ENCODE measurements at places on chromosomes 6 and 20.

GRCh38 chr20:37729909-37730308, 36.1 kb downstream of the CTNNBL1 start:
- DNase-seq: no peak

DNA sequence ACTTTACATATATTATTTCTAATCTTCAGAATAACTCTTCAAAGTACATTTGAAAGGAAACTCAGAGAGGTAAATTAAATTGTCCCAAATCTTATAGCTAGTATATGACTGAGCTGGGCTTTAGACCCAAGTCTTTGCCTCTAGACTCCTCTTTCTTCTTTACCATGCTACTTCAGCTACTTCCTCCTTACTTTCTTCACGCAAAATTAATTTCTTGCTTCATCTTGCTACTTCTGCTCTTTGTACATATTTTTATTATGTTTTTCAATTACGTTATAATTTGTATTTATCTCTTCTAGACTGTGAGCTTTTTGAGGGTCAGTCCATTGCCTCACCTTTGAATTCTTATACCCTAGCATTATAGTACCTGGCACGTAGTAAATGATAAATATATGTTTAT, 5.3 kb downstream of the TMEM170B start:
- no peak for DNase-seq

DNA sequence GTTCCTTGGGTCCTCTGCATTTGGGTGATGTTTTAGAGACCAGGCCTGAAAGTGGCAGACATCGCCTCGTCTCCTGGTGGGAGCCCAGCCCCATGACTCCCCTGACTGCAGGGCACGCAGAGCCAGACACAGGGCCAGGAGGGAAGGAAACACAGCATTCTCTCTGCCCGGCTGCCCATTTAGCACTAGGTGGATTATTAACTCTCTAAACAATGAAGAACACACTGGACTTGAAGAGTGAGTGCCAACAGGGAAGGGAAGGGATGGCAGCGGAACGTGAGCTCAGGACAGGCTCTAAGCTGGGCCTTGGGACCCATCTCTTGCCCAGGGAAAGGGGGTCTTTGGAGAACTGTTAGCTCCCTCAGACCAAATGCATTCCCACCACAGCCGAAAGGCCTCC, 80.4 kb downstream of the TBXT start:
- DNase-seq: no peak

DNA sequence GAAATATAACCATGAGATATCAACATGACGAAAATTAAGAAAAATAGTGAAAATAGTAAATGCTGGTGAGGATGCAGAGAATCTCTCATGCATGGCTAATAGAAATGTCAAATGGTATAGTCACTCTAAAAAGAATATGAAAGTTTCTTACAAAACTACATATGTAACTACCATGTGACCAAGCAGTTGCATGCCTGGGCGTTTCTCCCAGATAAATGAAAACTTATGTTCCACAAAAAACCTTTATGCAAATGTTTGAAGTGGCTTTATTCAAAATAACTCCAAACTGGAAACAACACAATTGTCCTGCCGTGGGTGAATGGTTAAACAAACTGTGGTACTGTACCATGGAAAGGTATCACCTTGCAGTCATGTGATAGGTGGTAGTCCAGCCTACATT, 112.4 kb downstream of the HDGFL1 start:
- DNase-seq: no peak

GRCh38 chr20:21149344-21149743, 23.5 kb downstream of the KIZ start:
- DNase-seq: no peak

GRCh38 chr6:165487950-165488349, 175.1 kb downstream of the PDE10A start:
- no peak for DNase-seq

DNA sequence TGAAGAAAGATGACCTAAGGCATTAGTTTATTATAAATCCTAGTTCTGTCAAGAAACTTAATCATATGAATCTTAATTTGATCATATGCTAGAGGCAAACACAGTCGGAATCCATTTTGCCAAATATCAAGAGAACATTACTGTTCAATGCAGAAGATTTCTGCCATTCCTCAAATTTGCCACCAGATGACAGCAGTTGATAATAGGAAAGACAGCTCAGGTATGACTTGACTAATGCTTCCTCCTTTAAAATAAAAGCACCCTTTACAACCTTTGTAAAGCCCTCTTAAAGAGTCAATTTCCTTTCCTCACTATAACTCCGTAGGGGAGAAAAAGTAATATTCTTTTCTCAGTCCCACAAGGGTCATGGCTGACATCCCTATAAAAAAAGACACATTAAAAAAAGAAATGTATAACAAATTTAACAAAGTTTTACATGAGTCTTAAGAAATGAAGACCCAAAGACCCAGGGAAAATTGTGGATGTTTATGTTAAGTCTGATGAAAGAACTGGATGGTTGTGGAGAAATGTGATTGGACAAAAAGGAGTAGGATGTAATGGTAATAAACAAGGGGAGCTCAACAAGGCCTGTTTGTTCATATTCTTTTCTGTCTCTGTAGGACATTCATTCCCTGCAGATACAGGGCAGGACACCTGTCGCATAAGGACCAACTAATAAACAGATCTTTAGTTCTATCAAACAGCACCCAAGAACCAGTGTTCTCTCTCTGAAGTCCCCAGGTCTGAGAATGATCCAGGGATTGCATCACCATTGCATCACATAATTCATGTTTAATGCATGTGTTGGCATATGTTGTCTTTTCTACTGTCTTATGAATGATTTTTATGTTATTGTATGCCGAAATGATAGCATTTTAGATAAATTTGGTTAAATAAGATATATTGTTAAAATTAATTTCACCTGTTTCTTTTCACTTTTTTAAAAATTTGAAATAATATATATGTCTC, 23.0 kb upstream of the IL17A start:
- no peak for DNase-seq

DNA sequence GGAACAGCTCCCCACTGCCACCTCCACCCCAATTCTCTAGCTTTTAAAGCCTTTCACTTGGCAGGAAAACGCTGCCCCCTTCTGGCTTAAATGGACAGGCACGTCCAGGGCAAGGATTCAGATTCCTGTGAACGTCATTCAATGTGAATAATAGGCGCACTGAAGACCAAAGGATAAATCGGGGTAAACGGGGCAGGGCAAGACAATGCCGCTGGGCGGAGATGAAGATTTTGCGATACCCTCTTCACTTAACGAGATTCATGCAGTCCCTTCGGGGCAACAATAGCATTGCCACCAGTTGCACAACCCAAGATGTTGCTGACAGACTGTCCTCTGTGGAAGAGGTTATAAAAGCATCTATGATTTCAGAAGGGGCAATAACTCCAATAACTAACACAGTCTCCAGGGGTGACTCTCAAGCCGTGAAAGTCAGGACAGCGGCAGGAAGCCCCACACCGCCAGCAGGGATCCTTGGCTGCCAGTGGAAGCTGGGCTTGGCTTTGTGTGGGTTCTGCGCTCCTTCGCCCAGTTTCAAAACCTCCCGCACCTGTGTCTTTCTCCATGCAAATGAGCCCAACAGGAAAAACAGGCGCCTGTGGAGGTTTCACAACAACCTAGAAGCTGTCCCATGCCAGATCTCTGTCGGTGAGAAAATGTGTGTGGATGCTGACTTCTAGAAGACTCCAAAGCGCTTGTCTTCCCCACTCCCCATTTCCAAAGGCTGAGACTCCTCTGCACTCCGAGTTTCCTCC, 291.8 kb downstream of the BMP7 start:
- DNase-seq: peak; percentile 69

DNA sequence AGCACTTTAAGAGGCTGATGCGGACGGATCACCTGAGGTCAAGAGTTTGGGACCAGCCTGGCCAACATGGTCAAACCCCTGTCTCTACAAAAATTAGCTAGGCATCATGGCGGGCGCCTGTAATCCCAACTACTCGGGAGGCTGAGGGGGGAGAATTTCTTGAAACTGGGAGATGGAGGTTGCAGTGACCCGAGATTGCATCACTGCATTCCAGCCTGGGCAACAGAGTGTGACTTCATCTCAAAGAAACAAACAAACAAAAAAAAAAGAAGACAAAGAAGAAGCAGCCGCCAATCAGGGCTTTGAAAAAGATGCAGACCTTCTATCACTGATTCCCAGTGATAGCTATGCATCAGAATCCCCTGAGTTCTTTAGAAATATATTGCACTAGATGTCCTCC, 56.8 kb downstream of the COL9A1 start:
- DNase-seq: no peak

GRCh38 chr6:13355043-13355945, 27.0 kb upstream of the TBC1D7 start:
- no peak for DNase-seq

GRCh38 chr6:105793130-105793529, 293.0 kb upstream of the PRDM1 start:
- DNase-seq: no peak

DNA sequence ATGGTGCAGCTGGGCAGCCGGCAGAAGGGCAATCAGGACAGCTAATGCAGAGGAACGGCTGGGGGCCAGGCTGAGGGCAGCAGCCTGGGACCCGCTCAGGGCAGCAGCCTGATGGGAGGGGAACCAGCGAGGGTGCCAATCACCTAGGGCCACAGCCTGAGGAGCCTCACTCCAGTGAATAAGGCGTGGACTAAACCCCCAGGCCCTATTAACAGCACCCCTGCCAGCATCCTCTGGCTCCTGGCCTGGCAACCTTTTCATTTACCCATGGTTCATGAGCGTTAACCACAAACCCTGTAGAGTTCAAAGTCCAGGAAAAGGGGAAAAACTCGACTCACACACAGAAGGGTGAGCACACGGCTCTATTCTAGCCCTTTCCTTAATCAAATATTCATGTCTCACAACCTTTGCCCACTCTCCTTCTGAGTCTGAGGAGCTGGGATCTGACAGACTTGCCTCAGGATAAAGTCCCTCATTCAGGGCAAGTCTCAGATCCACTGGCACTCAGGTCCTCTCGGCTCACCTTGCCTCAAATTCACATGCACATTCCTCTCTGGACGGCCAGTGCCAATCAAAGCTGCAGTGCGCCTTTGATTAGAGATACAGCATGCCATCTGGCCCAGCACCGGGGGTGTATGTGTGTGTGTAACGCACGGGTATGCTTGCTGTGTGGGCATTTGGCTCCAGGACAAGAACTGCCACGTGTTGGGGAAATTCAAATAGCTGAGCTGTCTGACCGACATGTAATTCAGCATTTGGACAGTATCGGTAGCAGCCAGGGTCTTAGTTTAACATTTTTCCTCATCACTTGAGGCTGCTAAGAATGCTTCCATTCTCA, 86.9 kb upstream of the TRAF3IP2 start:
- no peak for DNase-seq

GRCh38 chr20:9699181-9699580, 139.7 kb downstream of the PAK5 start:
- no peak for DNase-seq

GRCh38 chr20:63167026-63167917, 48.7 kb downstream of the YTHDF1 start:
- no peak for DNase-seq

DNA sequence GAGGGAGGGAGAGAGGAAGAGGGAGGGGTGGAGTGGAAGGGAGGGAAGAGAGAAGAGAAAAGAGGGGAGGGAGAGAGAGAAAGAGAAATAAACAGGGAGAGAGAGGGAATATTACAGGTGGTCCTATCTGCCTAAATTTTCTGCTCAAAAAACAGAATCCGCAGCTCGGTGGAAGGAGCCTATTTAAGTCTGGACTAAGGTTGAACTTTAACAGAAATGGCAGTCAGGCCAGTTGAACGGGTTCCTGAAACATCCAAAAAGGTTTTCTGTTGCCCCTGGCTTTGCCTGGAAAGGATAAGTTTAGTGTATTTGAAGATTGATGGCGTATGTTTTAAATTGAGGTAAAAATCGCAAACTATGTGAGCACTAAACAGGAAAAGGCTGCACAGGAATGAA, 2.2 kb downstream of the TFAP2B start:
- no peak for DNase-seq

GRCh38 chr6:156638581-156638980, 138.6 kb upstream of the ARID1B start:
- no peak for DNase-seq

- no peak for DNase-seq
These were observed 56.8 kb upstream of the MTRF1L start for GRCh38 chr6:153059311-153059710.

- no peak for DNase-seq
These were observed 134.0 kb upstream of the MARCKS start for GRCh38 chr6:113723182-113723581.

GRCh38 chr6:157644043-157644810, 178.8 kb upstream of the SNX9 start:
- DNase-seq: no peak

GRCh38 chr6:1810880-1811279, 201.2 kb downstream of the FOXC1 start:
- DNase-seq: no peak

DNA sequence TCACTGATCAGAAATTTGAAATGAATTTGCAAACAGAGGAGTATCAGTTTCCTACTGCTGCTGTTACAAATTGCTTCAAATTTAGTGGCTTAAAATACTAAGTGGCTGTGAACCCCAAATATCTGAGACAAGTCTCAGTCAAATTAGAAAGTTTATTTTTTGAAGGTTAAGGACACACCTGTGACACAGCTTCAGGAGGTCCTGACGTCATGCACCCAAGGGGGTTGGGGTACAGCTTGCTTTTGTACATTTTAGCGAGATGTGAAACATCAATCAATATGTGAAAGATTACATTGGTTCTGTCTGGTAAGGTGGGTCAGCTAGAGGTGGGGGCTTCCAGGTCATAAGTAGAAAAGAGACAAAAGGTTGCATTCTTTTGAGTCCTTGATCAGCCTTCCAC, 21.4 kb upstream of the ZFP64 start:
- DNase-seq: no peak

DNA sequence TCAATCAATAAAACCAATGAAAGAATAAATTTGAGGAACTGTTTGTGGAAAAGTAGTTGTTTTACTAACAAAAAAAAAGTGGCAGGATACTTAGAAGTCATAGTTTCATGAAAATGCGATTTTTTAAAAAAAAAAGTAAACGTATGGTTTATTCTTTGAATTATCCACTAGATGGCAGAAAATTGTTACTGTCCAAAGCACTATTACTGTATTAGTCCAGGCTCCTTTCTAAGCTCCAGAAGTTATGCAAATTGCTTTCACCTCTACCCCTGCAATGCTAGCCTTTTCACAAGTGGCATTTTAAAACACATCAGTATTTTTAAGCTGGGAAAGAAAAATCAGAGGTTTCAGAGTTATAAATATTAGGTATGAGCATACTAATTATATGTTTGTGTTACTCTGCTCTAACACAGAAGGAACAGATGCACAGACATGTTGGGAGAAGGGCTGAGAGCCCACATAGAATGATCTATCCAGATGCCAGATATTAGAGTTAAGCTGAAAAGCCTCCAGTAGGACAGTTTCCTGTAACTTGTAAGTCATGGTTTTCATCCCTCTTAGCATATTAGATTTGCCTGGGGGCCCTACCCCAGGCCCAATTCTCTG, 63.9 kb downstream of the FHL5 start:
- peak; percentile 29 for DNase-seq

- no peak for DNase-seq
These were observed 105.4 kb upstream of the MCHR2 start for GRCh38 chr6:100099189-100100074.

GRCh38 chr6:15248451-15249370, 2.8 kb downstream of the JARID2 start:
- DNase-seq: peak; percentile 97
